Hepatocyte (in vitro differentiated cells): ENCODE measurements at places on chromosomes 3 and 15. TPM values are rescaled to one million over a fixed set of nuclear protein-coding genes. Genes with fewer than 3 reads are reported as not detected.

KCNMB3 gene
- 2.2 and 2.6 TPM in 2 replicates for total RNA-seq

DNA sequence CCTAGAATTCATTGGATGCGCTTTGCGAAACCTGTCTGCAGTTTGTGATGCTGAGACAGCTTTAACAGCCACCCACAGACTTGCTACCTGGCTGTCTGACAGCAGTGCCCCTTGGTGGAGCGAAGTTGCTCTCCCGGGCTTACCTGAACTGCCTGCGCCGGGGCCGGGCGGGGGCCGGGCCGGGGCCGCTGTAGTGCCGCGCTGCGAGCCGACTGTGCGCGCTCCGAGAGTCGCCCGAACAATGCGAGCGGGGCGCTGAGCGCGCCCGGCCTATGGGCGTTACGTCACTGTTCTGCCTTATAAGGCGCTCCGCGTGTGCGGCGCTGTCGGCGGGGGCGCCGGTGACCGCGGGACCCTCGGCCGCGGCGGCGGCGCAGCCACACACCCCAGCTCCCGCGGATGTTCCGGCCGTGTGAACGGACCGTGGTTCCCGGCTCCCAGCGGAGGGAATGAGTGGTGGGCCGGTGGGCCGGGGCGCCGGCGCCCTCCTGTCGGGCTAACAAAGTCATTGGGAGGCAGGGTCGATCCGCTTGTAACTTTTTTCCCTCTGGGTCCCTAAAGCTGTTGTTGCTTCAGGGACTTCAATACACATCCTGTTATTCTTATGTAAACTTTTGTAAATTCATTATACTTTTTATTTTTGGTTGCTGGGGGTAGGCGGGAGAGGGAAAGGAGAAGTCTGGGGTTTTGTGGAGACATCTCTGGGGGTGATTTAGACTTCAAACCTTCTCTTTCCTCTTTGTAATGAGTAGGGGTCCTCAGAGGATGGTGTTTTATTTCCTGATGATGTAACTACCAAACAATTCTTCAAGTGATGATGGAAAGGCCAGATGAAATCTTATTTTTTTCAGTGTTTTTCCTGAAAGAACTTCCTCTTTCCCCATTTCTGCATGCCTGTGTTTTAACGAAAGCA lies 58.5 kb downstream of the CMSS1 start:
- DNase-seq = peak; percentile 94

DNA sequence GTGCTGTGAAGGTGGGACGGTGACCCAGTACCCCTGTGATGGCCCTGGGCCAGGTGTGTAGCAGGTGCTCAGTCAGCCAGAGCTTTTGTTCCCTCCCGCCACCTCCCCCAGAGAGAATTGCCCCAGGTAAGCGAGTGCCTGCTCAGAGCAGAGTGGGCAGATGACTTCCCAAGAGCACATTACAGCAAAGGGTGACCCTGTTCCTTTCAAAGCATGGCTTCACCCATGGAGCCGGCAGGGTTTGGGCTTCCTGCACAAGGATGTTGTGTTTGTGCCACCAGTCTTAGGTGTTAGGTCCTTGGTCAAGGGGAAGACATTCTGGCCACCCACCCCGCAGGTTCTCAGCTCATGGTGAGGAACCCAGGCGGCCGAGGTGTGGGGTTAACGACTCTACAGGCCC lies 30.7 kb downstream of the SLC6A6 start:
- DNase-seq = no peak

SMCO1 gene
- total RNA-seq = not detected in 2 replicates

ULK3 gene
- total RNA-seq = 37.6 and 40.4 TPM in 2 replicates

WNT7A gene
- total RNA-seq = 0.13 and 0.28 TPM in 2 replicates

- DNase-seq = no peak
These were observed 29.2 kb downstream of the APH1B start for GRCh38 chr15:63306492-63307073.

GRCh38 chr3:184651904-184652303 lies 60.0 kb downstream of the MAGEF1 start:
- no peak for DNase-seq

SLC4A7 gene
- 44.7 and 45.3 TPM in 2 replicates for total RNA-seq

- DNase-seq = peak; percentile 42
These were observed 23.4 kb upstream of the MECOM start for GRCh38 chr3:169686874-169687273.

DNA sequence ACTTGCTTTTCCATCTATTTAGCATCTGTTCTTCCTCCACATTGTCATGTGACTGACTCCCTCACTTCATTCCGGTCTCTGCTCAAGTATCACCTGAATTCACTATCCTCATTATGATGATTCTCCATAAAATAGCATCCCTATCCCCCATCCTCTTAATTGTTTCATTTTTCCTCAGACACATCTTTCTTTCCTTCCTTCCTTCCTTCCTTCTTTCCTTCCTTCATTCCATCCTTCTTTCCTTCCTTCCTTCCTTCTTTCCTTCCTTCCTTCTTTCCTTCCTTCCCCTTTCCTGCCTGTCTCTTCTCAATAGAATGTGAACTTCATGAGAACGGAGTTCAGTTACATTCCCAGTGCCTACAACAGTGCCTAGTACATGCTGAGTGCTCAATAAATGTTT lies 32.6 kb upstream of the MTHFS start:
- DNase-seq = no peak

MITF gene
- 7.1 and 7.7 TPM in 2 replicates for total RNA-seq

- DNase-seq = no peak
These were observed 7.7 kb downstream of the FAM107A start for GRCh38 chr3:58569287-58570001.

- peak; percentile 68 for DNase-seq
These were observed 27.4 kb downstream of the CLK3 start for GRCh38 chr15:74642734-74643664.

RTP1 gene
- not detected in 2 replicates for total RNA-seq

GRCh38 chr3:125165189-125165947 lies 47.2 kb downstream of the SLC12A8 start:
- DNase-seq = peak; percentile 41

DNA sequence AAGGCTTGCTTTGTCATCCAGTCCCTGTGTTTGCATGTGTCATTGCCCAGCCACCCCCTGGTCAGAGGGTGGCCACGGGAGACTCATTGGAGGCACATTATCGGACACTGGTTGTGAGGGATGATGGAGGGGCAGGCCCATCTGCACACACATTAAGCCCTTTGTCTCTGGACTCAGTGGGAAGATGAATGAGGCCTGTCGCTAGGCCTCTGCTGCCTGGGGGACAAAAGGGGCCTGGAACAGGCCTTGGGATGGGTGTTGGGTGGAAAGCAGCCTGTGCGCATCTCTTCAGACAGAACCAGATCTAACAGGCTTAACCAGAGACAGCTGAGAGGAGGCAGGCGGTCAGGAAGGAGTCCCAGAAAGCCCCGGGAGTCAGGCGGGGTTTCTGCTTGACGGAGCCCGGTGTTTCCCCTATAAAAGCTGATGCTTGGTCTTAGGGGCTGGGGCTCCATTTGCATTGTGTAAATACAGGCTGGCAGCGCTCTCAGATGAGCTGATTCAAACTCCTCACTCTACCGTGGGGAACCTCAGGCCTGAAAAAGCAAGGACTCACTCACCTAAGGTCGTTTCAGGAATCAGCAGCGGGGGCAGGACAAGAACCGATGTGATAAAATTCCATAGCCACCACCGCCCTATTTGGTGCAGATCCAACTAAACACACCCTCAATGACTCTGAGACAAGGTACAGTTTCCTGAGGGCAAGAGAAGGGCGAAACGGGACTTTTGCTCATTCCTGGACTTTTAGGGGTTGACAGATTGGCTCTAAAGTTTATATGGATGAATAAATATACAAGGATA lies 17.1 kb upstream of the SKIC8 start:
- peak; percentile 76 for DNase-seq

RBP2 gene
- 285 and 295 TPM in 2 replicates for total RNA-seq

- no peak for DNase-seq
These were observed 269.4 kb downstream of the GBE1 start for GRCh38 chr3:81492040-81492439.

DZIP1L gene
- total RNA-seq = 7.5 and 15.7 TPM in 2 replicates

GRCh38 chr3:179404307-179404706 lies 47.0 kb downstream of the GNB4 start:
- DNase-seq = no peak

DNA sequence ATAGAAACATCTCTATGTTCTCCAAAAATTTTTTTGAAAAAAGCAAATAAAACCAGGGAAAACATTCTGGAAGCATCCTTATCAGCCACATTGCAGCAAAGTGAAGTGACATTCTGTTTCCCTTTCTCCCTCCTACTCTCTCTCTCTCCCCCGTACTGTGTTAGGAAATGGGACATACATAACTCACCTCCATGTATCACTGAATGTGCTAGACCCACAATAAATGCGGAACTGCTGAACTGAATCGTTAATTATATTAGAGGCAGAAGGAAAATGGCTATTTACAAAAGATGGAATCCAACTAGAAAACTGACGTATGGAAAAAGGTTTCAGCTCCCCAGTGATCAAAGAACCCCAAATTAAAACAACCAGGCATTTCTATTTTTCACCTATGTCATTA lies 129.8 kb downstream of the MINAR1 start:
- DNase-seq = no peak

- no peak for DNase-seq
These were observed 53.0 kb upstream of the STXBP5L start for GRCh38 chr3:120854908-120855526.

DNA sequence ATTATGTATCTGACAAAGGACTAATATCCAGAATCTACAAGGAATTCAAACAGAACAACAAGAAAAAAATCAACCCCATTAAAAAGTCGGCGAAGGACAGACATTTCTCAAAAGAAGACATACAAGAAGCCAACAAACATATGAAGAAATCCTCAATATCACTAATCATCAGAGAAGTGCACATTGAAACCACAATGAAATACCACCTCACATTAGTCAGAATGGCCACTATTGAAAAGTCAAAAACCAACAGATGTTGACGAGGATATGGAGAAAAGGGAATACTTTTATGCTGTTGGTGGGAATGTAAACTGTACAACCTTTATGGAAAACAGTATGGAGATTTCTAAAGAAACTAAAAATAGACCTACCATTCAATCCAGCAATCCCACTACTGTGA lies 233.1 kb upstream of the PLSCR5 start:
- DNase-seq = no peak

DNA sequence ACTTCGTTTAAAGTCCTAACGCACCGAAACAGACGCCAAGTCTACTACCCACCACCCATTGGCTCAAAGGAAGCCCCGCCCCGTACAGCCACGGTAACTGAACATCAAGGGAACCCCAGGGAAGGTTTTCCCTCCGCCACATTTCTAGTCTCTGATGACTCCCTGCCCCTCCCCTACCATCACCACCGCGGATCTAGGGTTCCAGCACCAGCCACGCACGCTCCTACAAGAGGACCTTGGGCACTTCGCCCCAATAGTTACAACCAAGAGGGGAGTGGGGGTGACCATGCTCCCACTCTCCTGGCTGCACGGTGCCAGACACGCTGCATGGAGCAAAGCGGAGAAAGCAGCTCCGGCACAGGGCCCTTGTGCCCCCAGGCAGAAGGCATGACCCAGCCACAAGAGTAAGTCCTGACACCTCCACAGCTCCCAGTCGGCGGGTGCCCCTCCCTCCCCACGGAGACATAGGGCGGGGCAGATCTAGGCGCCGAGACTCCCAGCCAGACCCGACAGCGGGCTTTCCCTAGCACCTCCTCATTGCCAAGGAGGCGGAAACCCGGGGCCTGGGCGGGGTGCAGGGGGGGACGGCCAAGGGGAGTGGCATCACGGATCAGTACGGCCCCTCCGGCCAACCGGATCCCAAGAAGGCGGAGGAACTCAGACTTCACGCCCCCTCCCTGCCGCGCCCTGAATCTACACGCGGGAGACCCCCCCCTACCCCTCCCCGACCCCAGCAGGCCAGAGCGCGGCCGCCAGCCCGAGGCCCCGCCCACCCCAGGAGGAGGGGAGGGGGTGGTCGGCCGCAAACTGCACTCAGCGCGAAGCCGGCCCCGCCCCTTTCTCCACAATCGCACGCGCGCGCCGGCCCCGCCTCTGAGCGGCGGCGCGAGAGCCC lies 936 bp downstream of the SIN3A start:
- DNase-seq = peak; percentile 98
